ENCODE measurements at places on chromosomes 5 and 9.

- DNase-seq, result peak; percentile 25
Observed at GRCh38 chr9:122816163-122816867, 12.1 kb downstream of the PDCL start.

DNA sequence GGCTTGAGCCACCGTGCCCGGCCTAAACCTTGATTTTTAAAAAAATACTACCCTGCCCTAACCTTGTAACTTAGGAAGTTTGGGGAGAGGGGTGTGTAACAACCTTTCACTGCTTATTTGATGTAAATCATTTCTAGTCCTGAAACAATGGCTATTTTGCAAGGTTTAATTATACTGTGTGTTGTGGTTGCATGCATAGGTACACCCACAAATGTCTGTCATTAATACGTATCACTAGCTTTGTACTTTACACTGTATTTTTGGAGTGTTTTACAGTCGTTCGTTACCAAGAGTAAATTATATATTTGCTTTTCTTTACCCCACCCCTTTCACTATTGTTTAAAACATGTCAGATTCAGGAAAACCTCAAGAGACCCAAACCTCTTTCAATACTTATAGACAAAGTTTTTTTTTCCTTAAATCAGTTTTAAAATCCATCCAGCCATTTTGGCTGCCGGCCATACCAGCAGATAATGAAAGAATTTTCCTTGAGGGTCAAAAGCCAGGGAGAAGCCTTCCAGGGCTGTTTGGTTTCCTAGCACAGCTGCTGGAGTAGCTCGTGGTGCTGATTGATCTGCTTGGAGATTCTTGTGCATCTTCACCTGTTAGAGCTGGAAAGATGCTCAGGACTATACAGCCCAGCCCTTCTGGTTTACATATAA, 50.7 kb downstream of the DOCK8 start:
- no peak for DNase-seq

GRCh38 chr9:130029223-130029973, 13.6 kb downstream of the FNBP1 start:
- no peak for DNase-seq

GRCh38 chr5:15664961-15665360, 165.0 kb downstream of the FBXL7 start:
- no peak for DNase-seq

GRCh38 chr5:153187503-153187902, 303.0 kb upstream of the GRIA1 start:
- DNase-seq, result no peak

DNA sequence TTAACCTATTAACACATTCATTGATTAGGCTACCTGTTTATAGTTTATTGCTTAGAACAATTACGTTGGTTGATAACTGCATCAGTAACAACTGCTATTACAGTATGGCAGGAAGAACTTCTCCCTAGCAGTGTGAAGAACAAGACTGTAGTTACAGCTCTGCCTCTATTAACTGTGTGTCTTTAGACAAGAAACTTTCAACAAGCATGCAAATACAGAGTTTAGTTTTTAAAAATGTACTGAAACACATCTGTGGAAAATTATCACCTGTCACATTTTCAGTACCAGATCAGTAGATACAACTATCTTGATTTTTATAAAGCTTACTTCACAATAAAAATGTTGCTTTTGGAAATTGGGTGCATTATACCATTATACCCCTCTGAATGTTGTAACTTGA, 22.2 kb downstream of the ELL2 start:
- DNase-seq, result no peak

GRCh38 chr5:113263545-113263944, 171.2 kb downstream of the TSSK1B start:
- no peak for DNase-seq

- DNase-seq, result no peak
Observed at GRCh38 chr9:69857131-69857530, 36.5 kb downstream of the CFAP95 start.

DNA sequence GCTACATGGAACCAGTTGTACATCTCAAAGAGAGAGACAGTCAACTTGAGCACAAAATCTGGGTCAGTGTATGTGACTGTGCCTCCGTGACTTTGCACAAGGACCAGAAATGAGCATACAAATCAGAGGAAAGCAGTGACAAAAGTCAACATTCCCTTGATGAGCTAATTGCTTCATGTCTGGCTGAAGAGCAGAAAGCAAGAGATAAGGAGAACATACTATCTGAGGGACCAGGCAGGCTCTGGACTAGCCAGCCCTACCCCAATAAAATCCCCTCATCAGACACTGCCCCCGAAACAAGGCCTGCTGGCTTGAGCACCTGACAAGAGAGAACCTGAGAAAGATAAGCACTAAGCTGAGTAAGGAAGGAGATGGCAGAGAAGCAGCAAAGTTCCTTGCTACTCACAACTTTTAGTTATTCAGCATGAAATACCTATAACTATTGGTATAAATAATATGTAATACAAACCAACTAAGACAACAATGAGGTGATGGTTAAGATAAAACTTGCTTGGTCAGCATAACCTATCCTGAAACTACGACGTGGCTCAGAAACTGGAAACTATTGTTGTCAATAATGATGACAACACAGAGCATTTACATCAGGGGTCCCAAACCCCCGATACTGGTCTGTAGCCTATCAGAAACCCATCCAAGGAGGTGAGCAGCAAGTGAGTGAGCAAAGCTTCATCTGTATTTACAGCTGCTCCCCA, 9.5 kb downstream of the SIL1 start:
- DNase-seq, result no peak

DNA sequence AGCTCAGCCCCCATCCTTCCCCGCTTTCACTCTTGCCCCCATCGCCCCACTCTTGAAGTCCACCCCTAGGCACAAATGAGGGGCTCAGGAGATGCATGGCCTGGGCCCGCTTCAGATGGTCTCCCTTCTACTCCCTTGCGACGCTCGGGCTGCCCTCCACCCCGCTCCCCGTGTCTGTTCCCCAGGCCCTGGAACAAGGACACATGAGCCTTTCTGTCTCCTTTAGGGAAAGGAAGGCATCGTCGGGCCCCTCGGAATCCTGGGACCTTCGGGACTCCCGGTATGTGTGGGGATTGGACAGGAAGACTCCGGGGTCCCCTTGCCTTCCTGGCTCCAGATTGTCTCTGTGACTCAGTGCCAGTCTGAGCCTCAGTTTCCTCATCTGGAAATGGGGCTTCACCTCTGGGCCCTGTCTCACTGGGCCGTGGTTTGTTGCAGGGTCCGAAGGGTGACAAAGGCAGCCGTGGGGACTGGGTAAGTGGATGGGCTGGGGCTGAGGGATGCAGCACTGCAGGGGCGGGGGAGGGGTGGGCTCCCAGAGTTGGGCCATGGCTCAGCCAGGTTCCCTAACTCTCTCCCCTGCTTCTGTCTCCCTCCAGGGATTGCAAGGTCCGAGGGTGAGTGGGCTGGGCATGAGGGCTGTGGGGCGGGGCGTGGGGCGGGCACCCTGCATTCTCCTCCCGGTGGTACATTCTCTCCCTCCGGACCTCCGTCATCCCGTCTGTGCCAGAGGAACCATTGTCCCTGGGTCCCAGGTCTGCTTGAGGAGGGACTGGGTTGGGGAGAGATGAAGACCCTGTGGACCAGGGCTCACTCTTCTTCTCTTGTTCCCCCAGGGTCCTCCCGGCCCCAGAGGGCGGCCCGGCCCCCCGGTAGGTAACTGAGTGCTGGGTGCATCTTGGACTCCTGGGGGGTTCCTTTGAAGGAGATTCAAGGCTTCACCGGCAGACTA, 21.8 kb upstream of the ORM1 start:
- DNase-seq, result no peak

DNA sequence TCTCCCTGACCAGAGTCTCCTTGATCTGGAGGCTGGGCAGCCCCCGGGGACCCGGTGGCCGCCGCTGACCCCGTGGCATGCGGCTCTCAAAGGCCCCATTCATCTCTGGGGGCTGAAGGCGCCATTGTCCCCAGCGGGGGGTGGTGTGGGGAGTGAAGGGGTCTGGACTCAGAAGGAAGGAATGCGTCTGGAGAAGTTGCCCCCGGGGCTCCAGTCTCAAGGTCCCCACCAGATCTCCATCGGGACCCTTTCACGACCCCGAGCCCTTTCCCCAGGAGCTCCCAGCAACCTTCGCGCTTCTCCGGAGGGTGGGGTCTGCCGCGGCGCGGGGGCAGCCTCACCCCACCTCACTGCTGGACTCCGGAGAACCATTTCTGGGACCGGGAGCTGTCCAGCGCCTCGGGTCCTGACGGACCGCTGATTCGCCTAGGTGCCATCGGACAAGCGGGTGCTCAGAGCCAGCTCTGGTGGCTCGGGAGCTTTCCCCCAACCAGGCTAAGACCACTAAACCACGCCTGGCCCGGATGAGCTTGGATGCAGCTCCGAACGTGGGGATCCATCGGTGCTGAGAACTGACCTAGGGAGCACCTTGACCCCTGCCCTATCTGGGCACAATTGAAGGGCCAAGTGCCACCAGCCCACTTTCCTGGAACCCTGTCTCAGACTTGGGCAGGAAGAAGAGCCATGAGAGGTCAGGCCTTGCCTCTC, 5.1 kb upstream of the PCDH1 start:
- no peak for DNase-seq

GRCh38 chr9:16515879-16516301, 354.6 kb downstream of the BNC2 start:
- DNase-seq, result no peak

GRCh38 chr5:28914297-28914696, 1875.9 kb upstream of the CDH9 start:
- DNase-seq, result no peak

DNA sequence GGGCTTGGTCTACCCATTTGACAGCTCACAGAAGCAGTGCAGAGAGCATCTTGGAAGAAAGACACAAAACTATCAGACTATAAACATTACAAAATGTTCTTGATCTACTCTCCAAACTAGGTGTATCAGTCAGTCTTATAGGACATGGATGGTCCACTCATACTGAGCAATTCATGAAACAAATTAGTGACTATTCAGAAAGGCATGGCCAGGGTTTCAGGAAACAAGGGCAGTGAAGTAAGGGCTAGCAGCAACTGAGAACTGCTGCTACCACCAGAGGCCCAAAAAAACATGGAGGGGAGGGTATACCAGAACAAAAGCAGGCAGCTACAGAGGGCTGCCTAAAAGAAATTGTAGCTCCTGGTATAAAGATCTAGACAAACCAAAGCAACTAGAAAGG, 287.0 kb downstream of the PIK3R1 start:
- DNase-seq, result no peak

- DNase-seq, result no peak
Observed at GRCh38 chr5:180645274-180646204, 3.9 kb downstream of the FLT4 start.

DNA sequence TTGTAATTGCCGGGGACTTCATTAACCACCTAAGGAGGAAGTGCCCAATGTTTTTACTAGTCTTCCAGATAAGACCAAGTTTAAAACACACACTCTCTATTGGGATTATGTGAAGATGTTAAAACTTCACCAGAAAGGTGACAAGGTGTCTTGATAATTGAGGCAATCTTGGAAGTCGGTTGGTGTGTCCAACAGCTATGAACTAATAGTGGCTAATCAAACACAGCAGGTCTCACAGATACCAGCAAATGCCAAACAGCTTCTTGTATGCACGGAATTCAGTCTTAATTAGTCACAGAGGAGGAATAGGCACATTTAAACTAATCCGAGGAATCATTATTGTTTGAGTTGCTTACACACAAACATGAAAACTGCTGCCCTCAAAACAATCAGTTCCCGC, 214.5 kb downstream of the SEC61B start:
- DNase-seq, result no peak

DNA sequence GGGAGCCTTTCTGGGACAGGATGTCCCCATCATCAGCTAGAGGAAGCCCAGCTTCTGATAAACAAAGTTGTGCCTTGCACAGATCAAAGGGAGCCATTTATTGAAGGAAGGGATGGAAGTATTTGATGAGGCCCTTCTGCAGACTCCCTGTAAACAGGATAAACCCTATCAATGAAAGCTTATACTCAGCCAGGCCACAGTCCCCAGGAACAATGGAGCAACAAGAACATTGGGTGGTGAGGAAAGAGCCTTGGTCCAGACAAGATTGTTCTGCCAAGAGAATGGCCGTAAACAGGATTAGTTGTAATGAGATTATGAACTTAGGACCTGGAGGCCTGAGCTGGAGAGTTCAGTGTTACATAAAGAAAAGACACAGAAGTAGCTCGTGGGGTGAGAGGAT, 40.5 kb upstream of the LIFR start:
- no peak for DNase-seq

- DNase-seq, result no peak
Observed at GRCh38 chr9:12847561-12847960, 72.7 kb downstream of the LURAP1L start.

GRCh38 chr9:82457891-82458290, 469.3 kb downstream of the SPATA31D1 start:
- no peak for DNase-seq

All from stimulated activated CD8-positive, alpha-beta memory T cell treated with anti-CD3 and anti-CD28 coated beads, Interleukin-4, amount 100 ng/mL, for 1 hour (primary cell).